ENCODE measurements at places on chromosomes 7 and 10.

DNA sequence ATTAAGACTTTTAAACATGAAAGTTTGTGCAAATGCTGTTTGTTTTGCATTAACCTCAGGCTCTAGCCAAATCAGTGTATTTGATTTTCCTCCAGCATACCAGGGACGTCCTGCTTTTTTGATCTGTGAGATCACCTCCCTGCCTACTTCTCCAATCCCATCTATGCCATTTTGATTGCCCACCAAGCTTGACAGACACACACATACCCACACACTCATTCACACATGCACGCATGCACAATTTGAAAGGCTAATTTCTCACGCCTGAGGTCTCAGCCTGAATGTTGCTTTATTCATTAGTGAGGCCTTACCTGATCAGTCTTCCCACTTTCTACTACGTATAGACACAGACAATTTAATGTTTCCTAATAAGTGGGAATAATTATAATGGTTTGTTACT, 53.5 kb downstream of the CDK13 start:
- H3K36me3 ChIP-seq, result peaks cover 6% of the 10 kb centered on the region
- H3K4me1 ChIP-seq, result peaks cover 15% of the 10 kb centered on the region
- H3K27me3 ChIP-seq, result no peaks in the 10 kb centered on the region

GRCh38 chr7:131097662-131098376, 229.9 kb upstream of the MKLN1 start:
- peaks cover 16% of the 10 kb centered on the region for H3K36me3 ChIP-seq
- peak overlapping the region; percentile 84 for H3K4me3 ChIP-seq
- H3K27ac ChIP-seq, result peak overlapping the region; percentile 96
- H3K27me3 ChIP-seq, result no peaks in the 10 kb centered on the region

DNA sequence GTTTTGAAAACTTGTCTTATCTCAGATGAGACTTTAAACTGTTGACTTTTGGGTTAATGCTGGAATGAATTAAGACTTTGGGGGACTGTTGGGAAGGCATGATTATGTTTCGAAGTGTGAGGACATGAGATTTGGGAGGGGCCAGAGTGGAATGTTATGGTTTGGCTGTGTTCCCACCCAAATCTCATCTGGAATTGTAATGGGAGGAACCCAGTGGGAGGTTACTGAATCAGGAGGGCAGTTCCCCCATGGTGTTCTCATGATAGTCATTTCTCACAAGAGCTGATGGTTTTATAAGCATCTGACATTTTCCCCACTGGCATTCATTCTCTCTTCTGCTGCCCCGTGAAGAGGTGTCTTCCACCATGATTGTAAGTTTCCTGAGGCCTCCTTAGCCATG, 13.8 kb upstream of the POT1 start:
- H3K27ac ChIP-seq, result no peak overlapping the region

DNA sequence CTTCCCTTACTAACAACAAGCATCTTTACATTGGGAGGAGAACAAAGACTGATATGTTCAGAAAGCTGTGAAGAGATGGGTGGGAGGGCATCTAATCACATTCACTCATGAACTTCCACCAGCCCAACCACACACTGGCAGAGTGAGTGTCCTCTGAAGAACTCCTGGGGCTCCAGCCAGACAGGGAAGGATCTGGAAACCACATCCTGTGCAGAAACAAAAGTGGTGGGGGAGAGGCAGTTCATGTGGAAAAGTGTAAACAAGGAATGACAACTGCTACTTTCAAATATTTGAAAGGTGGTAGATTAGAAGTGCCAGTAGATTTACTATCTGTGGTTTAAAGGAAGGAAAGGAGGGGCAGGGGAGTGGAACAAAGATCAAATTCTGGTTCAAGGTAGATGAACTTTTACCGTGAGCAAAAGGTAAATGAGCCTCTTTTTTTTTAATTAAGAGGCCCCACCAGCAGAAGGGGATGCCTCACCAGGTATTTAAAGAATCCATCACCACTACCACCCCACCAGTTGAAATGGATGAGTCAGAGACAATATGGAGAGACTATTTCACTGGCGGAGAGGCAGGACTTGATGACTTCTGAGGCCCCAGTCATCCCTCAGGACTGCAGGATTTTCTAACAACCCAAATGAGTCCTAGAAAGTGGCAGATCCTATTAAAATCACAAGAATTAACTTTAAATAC, 34.5 kb downstream of the GOT1 start:
- DNase-seq, result no peak
- peaks cover 12% of the 10 kb centered on the region for H3K36me3 ChIP-seq
- H3K4me3 ChIP-seq, result no peak overlapping the region
- no peaks in the 10 kb centered on the region for H3K27me3 ChIP-seq
- no peak overlapping the region for H3K27ac ChIP-seq

DNA sequence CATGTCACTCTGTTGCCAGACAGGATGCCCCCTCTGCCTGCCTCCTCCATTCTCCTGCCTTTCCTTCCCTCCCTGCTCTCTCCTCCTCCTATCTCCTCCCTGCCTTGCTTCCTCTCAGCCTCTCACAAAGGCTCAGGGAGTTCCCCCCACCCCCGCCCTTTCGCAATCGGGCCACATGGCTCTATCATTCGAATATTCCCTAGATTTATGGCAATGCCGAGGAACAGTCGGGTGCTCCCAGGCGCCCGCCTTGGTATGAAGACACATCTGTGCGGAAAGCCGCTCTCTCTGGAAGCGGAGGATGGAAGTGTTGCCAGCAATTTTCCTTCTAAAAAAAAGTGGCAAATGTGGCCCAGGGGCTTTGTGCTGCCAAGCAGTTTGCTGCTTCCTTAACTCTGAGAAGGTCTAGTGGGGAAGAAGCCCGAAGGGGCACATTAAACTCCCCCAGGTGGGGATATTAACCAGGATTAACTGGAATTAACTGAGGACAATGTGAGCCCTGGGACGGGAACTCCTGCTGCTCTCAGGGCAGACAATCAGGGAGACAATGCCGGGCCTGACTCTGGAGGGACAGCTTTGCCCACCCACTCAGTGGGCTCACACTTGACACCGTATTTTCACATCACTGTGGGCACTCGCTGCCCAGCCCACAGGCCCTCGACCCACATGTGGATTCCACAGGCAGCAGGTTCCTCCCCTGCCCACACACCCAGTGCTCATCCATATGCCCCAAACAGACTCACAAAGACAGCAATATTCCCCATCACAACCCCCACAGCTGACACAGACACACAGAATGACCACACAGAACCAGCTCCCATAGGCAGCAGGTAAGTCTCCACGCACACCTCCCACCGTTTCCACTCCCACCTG, 88.4 kb upstream of the SMNDC1 start:
- no peaks in the 10 kb centered on the region for H3K36me3 ChIP-seq
- H3K4me3 ChIP-seq, result no peak overlapping the region
- H3K4me1 ChIP-seq, result peaks cover 58% of the 10 kb centered on the region
- no peaks in the 10 kb centered on the region for H3K27me3 ChIP-seq

DNA sequence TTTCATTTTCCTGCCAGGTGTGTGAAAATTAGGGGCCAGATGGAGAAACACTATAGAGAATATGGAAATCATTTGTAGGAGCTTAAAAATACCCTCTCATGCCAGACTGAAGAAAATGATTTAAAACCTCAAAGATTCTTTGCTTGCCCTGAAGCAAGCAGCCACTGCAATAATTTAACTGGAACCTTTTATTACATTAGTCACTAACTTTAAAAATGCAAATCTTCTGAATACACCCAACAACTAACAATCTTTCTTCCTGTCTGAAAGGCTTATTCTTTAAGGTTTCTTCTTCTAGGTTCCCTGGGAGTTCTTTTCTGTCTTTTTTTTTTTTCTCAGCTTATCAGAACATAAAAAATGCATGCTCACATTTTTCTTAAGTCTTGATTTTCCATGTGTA, 238.5 kb upstream of the KMT2E start:
- H3K27ac ChIP-seq, result no peak overlapping the region
- H3K36me3 ChIP-seq, result no peaks in the 10 kb centered on the region
- no peaks in the 10 kb centered on the region for H3K4me1 ChIP-seq

DNA sequence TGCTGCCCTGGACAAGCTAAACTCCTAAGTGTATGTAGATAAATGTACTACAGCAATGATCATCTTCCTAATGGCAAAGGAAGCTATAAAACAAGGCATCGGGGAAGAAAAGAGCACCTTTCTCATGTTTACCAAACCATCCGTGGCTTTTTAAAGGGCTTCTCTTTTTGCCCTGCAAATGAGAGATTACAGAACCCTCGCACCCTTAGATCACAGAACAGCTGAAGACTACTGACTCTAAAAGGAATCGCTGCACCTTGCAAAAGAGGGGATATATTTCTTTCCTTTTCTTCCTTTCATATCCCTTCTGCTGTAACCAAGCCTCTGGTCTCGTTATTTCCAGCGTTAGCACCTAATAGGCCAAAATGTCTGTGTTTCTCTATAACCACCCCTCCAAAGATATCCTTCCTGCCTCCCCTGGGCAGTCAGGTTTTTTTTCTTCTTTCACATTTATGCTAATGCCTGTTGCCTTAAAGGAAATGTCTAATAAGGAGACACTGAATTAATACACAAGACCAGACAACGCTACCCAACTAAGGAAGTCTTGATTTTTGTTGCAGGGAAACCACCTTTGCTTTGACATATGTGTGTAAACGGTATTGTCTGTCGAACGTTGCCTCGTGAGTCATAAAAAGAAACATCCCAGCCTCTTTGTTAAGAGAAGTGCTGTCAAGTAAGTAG, 10.5 kb downstream of the ST8SIA6 start:
- peaks cover 22% of the 10 kb centered on the region for H3K4me1 ChIP-seq
- H3K36me3 ChIP-seq, result peaks cover 4% of the 10 kb centered on the region
- H3K4me3 ChIP-seq, result peak overlapping the region; percentile 59
- peak; percentile 27 for DNase-seq
- peaks cover 33% of the 10 kb centered on the region for H3K27me3 ChIP-seq

GRCh38 chr10:22338931-22339330, 6.4 kb upstream of the SPAG6 start:
- H3K27me3 ChIP-seq, result peaks cover 60% of the 10 kb centered on the region
- no peak for DNase-seq
- peaks cover 55% of the 10 kb centered on the region for H3K4me1 ChIP-seq
- peak overlapping the region; percentile 27 for H3K4me3 ChIP-seq
- peak overlapping the region; percentile 97 for H3K27ac ChIP-seq
- peaks cover 3% of the 10 kb centered on the region for H3K36me3 ChIP-seq

DNA sequence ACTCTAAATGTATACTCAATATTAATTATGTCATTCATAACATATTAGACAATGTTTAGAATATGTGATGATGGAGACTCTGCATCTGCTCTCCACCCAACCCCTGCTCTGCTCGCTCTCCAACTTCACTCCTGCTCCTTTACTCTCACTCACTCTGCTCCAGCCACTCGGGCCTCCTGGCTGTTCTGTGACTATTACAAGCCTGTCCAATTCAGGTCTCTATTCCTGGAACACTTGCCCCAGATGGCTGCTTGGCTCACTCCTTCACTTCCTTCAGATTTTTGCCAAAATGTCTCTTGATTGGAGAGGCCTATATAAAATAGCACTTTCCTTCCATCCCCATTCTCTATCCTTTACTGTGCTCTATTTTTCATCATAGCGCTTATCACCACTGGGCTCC, 84.8 kb downstream of the HBP1 start:
- H3K36me3 ChIP-seq, result peaks cover 5% of the 10 kb centered on the region
- H3K27me3 ChIP-seq, result no peaks in the 10 kb centered on the region
- H3K4me1 ChIP-seq, result no peaks in the 10 kb centered on the region
- H3K27ac ChIP-seq, result no peak overlapping the region

GRCh38 chr10:111207500-111207899, 130.7 kb downstream of the ADRA2A start:
- no peak overlapping the region for H3K4me3 ChIP-seq
- DNase-seq, result peak; percentile 29
- no peaks in the 10 kb centered on the region for H3K36me3 ChIP-seq
- H3K27ac ChIP-seq, result no peak overlapping the region

DNA sequence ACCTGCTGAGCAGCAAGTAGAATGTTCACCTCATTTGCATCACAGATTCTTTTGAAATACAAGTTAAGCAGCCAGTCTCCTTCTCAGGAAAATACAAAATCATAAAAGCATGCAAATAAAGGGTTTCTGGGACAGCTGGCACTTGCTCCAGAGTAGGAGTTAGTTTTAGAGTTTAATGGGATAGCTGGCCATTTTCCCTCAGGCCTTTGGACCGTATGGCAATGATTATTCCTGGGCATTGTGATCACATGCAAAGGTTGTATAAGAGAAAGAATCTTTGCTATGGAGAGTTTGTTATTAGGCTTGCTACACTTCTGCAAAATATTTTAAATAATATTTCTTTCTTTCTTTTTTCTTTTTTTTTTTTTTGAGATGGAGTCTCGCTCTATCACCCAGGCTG, 240.8 kb downstream of the CDK14 start:
- no peaks in the 10 kb centered on the region for H3K27me3 ChIP-seq
- H3K36me3 ChIP-seq, result no peaks in the 10 kb centered on the region
- no peak overlapping the region for H3K4me3 ChIP-seq
- H3K4me1 ChIP-seq, result no peaks in the 10 kb centered on the region
- H3K27ac ChIP-seq, result no peak overlapping the region

GRCh38 chr7:16851829-16852228, 30.0 kb downstream of the AGR3 start:
- H3K4me3 ChIP-seq, result no peak overlapping the region
- no peaks in the 10 kb centered on the region for H3K36me3 ChIP-seq
- DNase-seq, result no peak
- H3K4me1 ChIP-seq, result no peaks in the 10 kb centered on the region
- H3K27me3 ChIP-seq, result peaks cover 10% of the 10 kb centered on the region
